ENCODE measurements at places on chromosomes 3 and 15.

DNA sequence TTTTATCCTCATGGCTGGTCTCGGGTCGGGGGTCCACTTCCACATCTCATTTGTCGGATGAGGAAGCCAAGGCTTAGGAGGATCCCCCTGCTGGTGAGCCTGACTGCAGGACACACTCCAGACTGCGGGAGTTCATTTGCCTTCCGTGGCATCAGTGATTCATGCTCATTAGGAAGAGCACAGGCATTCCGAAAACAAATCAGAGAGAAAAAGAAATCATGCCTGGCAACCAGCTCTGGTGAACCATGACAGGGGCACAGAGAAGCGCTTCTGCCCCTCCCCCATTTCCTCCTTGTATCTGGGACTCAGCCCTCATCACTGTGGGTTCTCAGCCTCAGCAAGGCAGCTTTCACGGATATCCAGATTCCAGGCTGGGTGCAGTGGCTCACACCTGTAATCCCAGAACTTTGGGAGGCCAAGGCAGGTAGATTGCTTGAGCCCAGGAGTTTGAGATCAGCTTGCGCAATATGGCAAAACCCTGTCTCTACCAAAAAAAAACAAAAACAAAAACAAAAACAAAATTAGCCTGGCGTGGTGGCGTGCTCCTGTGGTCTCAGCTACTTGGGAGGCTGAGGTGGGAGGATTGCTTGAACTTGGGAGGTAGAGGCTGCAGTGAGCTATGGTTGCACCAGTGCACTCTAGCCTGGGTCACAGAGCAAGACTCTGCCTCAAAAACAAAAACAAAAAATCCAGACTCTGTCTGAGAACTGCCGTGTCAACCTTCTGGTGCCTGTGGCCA, 28.4 kb downstream of the IRAK2 start:
- DNase-seq, result no peak

GRCh38 chr3:78970656-78971055, 797.1 kb downstream of the ROBO1 start:
- DNase-seq, result no peak

- no peak for DNase-seq
Measured at GRCh38 chr3:184474897-184475296, 86.7 kb upstream of the EPHB3 start.

- DNase-seq, result no peak
Measured at GRCh38 chr15:56194035-56194434, 49.6 kb downstream of the RFX7 start.

DNA sequence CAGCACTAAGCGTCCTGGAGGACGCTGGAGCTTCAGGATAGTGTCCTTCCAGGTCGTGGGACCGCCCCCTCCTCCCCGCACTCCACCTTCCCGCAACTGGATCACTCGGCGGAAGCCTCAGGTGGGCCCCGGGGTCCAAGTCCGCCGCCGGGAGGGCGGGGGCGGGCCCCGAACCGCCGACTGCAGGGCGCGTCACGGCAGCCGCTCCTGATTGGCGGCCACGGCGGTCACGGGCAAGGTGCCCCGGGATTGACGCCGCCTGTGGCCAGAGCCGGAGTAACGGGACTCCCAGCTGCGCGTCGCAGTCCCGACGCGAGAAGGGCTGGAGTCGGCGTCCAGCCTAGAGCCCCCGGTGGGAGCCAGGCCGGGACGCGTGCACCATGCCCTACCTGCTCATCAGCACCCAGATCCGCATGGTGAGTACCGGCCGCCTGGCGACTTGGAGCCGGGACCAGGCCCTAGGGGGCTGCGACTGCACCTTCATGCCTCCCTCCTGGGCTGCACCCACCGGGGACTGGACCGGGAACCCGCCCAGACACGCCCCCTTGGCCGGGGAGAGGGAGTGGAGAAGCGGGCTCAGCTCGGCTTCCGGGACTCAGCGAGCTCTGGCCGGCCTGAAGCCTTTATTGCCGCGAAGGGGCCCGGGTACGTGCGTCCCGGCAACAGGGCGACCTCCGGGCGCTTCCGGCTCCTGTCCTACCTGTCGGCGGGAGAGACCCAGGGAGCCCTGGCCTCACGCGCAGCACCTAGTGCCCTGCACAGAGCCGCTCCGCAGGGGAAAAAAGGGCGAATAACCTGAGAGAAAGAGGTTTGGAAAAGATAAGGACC, at the start of gene GCHFR:
Gene GCHFR, plus strand, starts transcription at position 268 of the 828 bp plus-strand sequence. Its CDS starts 113 bp downstream, at position 381.
- peak; percentile 73 for DNase-seq

- no peak for DNase-seq
Measured at GRCh38 chr3:13332740-13333139, 87.4 kb downstream of the NUP210 start.

DNA sequence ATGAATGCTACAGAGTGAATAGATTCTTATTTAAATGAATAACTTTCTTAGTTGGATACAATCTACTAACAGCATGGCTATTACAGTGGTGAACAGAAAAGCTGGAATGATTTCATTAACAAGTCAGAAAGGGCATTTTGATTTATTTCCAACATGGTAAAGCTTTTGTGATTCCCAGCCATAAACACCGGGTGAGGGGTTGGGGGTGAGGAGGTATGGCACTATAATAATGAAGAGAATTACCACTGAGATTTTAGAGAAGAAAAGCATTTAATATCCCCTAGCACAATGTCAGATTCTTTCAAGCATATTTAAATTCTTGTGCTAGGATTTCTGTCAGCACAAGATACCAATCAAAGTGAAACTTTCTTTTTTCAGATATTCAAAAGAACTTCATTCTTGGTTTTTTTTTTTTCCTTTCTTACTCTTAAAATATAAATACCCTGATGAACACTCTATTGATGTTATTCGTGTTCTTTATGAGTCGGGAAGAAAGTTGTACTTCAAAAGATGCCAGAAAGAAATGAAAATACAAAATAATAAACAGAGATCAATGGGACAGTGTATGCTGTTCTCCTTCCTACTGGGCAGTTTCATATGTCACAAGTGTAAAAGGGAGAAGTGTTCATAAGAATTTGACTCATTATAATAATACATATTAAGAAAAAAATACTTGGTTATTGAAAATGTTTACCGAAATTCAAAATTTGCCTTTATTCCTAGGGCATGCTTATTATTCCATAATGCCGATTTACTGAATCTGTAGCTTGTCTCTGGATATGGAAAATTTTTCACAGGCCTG, 522.8 kb downstream of the CADM2 start:
- DNase-seq, result no peak

DNA sequence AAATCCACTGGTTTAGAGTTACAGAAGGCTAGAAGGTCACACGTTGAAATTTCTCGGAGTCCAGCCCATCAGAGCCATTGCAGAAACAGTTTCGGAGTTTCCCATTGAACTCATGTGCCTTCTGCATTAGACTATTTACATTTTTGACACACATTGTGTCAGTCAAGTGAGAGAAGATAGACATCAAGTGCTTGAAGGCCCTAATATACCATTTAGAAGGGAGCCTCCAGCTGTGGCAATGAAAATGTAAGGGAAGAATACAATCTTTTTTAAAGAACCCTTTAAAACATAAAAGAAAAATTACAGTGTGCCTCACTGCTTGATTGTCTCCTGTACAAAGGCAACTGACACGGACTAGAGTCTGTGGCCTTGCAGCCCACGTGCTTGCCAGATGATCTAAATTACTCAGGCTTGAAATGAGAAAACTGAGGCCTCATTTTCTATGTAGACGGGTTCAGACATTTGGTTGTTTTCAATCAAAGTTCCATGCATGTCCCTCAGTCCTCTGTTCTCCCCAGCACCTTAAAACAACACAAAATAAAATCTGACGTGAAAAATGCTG, 650.5 kb downstream of the ROBO2 start:
- no peak for DNase-seq

GRCh38 chr3:171935261-171936123, 92.3 kb downstream of the TMEM212 start:
- DNase-seq, result no peak

GRCh38 chr3:196220587-196220986, 4.3 kb downstream of the SLC51A start:
- DNase-seq, result no peak

GRCh38 chr15:45128971-45129639, 574 bp downstream of the DUOXA1 start:
- DNase-seq, result no peak

DNA sequence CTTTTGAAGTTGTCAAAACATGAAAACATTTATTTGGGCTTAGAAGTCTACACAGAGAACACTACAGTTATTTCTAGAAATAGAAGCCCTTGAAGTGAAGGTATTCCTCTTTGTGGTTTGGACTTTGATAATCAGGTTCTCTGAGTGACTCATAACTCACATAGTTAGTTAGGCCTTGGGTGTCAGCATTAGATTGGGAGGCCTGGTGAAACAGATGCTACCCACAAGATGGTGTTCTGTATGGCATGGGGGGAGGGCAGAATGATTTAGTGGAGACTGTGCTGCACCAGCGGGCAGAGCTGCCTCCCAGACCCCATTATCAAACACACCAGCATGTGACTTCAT, 108.9 kb upstream of the ETV5 start:
- DNase-seq, result no peak

- DNase-seq, result no peak
Measured at GRCh38 chr3:180910823-180911222, 1.6 kb upstream of the FXR1 start.

DNA sequence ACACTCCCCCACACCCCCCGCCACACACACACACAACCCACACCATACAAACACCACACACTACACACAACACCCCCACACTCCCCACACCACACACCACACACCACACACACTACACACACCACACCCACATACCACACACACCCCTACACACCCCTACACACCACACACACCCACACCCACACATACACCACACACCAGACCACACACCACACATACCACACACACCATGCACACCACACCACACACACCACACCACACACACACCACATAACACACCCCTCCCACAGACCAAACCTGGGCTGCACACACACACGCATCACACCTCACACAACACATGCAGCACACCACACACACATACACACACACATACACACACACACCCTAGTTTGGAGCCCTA, 1.8 kb upstream of the RASGRF1 start:
- no peak for DNase-seq

DNA sequence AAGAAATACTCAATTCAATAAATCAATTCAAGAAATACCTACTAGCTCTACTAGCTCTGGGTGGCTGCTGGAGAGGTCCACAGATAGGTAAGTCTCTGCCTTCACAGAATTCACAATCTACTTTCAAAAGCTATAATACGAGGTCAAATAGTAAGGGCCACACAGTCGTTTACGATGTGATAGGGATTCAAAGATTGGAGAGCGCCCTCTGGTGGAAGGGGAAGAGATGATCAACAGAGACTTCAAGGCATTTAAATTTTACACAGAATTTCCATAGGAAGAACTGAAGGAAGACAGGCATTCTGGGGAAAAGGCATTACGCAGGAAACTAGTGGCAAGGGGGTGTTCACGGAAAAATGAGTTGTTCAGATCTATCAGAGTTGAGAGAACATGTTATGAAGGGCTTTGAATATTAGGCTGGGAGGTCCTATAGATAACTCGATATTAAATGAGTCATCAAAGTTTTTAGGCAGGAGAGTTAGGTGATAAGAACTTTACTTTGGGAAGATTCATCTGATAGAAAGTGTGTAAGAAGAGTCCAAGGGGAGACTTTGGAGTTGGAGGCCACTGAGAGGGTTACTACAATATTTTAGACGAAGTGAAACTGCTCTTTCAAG, 128.8 kb downstream of the FRMD5 start:
- peak; percentile 55 for DNase-seq

- DNase-seq, result no peak
Measured at GRCh38 chr15:74801311-74801997, 11.2 kb upstream of the LMAN1L start.

GRCh38 chr3:58622892-58623291, 43.7 kb downstream of the FAM3D start:
- no peak for DNase-seq

DNA sequence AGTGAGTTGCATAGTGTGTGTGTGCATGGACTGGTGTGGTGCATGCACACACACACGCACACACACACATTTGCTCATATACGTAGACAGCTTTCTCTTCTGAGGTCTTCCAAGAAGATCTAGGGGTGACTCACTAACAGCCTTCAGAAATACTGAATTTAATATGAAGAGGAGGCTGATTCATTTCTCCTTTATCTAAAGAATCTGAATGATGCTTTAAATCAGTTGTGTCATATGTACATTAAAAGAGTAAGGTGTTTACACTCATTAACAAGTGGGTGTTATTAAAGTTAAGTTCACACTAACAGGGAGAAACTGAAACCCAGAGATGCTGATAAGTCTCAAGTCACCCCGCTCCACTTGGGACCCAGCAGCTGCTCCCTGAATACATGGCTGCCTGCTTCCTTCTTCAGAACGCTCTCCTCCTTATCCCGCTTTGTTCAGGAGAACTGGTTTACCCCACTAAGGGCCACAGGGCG, 22.0 kb downstream of the TMPRSS7 start:
- no peak for DNase-seq

Data from NCI-H774 (cell line).